Urinary bladder (tissue), 4 donors: ENCODE measurements at places on chromosomes 7 and 10. TPM values are rescaled to one million over a fixed set of nuclear protein-coding genes. Genes with fewer than 3 reads are reported as not detected.

The WEE2 gene
- polyA plus RNA-seq = not detected

The TRPV5 gene
- polyA plus RNA-seq = not detected

The PIK3CG gene
- polyA plus RNA-seq = 0.82 TPM

The NKX6-2 gene
- 0.23 TPM for polyA plus RNA-seq

The CASP7 gene
- 21.5 TPM for polyA plus RNA-seq

The TUBAL3 gene
- 0.05 TPM for polyA plus RNA-seq

The IKZF5 gene
- 8.6 TPM for polyA plus RNA-seq

The CDHR1 gene
- polyA plus RNA-seq = 0.08 TPM

The ODAD2 gene
- polyA plus RNA-seq = 1.6 TPM

DNA sequence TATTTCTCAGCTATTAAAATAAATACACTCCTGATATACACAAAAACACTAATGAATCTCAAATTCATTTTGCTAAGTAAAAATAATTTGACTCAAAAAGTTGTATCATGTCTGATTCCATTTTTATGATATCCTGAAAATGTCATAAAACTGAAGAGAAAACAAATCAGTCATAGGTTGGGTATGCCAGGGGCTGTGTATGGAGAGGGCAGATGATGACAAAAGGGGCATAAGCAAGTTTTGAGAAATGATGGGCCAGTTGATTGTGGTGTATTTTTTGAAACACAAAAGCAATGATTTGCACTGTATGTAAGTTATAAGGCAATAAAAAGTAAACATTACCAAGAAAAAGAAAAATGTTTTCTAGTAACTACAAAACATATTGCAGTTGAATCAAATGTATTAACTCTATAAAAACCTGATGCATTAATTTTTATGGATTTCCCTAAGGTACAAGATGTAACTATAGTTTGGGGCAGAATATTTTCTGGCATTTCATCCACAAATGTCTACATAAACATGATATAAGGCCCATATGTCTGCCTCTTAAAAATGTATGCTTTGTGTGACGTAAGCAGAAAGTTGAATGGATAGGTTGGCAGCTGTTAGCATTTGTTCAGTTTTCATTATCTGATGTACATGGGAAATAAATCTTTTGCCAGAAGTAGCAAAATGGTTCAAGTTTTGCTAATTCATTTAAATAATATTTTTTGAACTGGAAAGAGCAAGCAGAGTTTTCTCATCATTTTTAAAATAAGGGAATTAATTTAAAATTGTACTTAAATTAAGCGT is 35.1 kb upstream of the ING3 start:
- no peak for DNase-seq

GRCh38 chr7:17029150-17029549 is 147.4 kb upstream of the AGR3 start:
- DNase-seq = no peak

DNA sequence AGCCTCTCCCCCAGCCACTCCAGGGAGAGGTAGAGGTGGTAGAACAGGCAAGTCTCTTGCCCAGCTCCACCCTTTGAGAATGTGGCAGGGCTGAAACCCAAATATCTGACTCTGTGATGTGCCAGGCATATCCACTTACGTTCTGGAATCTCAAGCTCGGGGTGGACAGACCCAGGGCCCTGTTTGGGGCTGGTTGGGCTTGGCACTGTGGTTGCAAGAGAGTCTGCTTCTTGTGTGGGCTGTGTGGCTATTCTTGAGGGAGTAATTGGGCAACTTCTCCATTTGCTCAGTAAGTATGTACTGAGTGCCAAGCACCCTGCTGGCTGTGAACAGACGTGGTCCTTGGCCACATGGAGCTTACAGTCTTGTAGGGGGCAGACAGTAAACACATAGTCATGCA is 4.7 kb downstream of the UBTD1 start:
- no peak for DNase-seq

- no peak for DNase-seq
These were observed 10.1 kb downstream of the FZD8 start for GRCh38 chr10:35632027-35632426.

- no peak for DNase-seq
These were observed 58.7 kb upstream of the PFKP start for GRCh38 chr10:3008518-3009195.

DNA sequence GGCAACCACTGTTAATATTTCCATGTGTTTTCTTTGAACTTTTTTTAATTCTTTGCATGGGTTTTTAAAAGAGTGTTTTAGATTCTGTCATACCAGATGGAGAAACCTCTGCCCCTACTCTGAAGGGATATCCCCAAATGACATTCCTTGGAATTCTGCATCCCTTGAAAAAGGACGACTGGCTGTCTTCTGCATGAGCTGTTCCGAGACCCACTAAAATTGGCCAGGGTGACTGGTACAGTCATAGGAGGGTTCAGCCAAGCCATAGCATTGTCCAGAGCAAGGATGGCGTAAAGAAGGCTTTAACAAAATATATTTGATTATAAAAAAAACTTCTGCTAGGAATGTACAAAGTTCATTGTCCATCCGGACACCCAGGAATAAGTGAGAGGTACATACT is 952.9 kb downstream of the NRG3 start:
- no peak for DNase-seq

- DNase-seq = no peak
These were observed 109.5 kb upstream of the GHITM start for GRCh38 chr10:84029840-84030239.

- DNase-seq = no peak
These were observed 2.3 kb downstream of the STX1A start for GRCh38 chr7:73717025-73717807.

GRCh38 chr7:75836798-75837197 is 23.2 kb upstream of the CCL24 start:
- no peak for DNase-seq

DNA sequence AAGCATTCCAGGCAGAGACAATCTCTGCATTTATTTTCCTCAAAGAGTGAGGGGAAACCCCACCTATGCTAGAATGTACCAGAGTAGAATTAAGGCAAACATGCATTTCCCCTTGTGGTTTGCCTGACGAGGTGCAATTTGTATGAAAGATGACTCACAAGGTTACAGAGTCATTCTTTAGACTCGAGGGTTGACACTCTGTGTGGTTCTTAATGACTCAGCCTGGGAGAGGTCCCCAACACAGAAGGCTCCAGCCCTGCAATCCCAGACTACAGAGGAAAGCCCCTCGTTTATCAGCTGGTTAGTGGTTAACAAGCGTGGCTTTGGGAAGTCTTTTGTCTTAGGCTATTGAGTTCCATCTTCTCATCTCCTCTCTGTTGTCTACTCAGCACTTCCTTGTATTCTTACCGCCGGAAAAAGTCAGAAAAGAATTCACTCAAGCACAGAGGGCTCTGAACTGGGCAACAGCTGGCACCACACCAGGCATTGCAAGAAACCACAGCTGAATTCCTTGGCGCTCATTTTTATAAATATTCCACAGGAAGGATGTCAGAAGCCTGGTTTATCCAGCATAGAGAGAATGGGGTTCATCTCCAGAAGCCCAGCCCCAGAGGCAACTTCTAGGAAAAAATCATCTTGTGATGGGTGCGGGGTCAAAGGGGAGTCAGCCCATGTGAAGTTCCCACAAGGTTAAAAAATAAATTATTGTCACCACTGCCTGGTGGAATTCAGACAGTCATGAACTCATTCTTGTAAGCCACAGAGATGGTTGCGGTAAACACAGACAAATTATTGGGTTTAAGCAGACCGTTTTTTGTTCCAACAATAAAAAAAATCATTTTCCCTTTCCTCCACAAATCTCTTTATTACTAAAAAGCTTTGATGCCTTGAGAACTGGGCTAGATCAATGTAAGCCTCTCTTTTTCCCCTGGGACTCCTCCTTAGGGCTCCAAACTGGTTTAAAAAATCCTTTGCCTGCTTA is 24.5 kb upstream of the SVIL start:
- no peak for DNase-seq

DNA sequence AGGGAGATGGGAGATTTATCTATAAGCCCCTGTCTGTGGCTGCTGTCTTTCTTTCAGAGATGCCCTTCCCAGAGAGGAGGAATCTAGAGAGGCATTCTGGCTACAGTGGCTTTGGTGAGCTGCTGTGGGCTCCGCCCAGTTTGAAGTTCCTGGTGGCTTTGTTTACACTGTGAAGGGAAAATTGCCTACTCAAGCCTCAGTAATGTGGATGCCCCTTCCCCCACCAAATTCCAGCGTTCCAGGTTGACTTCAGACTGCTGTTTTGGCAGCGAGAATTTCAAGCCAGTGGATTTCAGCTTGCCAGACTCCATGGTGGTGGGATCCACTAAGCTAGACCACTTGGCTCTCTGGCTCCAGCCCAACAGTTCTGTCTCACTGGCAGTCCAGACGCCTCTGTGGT is 951.6 kb downstream of the CCSER2 start:
- DNase-seq = no peak

- DNase-seq = no peak
These were observed 150.4 kb downstream of the MAD1L1 start for GRCh38 chr7:2082139-2082998.

DNA sequence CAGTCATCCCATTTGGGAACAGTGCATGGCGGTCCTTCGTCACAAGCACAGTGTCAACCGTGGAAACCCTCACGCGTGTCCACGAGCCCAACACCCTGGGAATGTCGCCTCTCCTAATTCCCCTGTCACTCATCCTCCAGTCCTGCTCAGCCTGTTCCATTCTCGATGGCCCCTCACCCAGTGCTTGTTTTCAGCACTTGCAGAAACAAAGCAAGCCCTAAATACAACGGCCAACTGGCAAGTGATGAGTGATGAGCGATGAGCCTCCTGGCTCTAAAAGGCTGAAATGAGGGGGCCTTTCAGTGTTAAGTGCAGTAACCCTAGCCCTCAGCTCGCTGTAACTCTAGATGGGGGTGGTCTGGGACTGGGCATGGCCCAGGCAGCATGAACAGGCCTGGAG is 22.6 kb downstream of the NKX2-3 start:
- no peak for DNase-seq

- DNase-seq = no peak
These were observed 90.0 kb downstream of the FOXP2 start for GRCh38 chr7:114504586-114504985.

DNA sequence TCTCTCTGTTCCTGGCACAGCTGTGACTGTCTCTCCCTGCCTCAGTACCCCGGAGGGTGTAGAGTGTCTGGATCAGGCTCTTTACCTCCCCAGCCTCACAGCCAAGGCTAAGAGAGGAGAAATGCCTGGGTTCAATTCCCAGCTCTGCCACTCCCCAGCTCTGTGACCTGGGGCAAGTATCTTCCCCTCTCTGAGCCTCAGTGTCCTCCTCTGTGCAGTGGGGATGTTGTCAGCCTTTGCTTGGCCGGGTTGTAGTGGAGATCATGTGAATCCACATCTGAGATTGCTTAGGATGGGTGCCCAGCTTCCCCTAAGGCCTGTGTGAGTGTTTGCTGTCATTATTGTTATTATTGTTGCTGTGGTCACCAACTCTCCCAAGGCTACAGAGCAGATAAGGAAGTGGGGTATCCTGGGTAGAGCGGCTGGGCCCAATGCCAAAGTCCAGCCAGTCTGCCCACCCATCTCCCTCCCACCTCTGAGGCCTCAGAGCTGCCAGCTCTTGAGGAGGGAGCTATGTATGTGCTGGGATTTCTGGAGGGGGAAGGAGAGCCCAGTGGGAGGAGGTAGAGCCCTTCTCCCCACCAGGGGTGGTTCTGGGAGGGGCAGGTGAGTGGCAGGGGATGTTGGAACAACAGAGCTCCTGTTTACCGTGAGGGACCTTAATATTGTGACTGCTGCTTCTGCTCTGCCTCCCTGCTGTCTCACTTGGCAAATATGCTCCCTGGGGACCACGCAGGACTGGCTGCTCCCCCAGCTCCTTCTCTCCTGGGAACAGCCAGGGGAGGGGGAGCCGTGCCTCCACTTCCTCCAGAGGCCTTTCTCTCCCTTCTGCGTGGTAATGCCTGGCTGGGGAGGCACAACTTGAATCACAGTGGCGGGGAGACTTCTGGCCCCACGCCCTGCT is 170.5 kb downstream of the RPS24 start:
- DNase-seq = no peak

GRCh38 chr7:100943693-100944092 is 5.6 kb upstream of the MUC3A start:
- DNase-seq = no peak

GRCh38 chr10:119459681-119460340 is 82.7 kb downstream of the RGS10 start:
- DNase-seq = no peak

- DNase-seq = no peak
These were observed 261.5 kb downstream of the ELMO1 start for GRCh38 chr7:37187179-37187578.

DNA sequence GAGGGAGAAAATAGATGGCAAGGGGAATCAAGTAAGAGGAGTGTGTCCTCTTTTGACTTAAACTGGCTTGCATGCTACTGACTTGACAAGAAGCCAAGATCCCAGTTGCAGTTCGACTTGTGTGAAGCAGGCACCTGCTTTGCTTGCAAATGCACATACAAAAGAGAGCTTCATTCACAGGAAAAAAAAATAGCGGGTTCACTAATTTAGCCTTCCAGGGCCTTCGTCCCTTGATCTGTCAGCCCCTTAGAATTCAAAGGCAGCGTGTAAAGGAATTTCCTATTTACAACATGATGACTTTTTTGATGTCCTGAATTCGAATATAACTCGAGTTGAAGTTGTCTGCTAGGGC is 192.1 kb downstream of the CELF2 start:
- DNase-seq = no peak

DNA sequence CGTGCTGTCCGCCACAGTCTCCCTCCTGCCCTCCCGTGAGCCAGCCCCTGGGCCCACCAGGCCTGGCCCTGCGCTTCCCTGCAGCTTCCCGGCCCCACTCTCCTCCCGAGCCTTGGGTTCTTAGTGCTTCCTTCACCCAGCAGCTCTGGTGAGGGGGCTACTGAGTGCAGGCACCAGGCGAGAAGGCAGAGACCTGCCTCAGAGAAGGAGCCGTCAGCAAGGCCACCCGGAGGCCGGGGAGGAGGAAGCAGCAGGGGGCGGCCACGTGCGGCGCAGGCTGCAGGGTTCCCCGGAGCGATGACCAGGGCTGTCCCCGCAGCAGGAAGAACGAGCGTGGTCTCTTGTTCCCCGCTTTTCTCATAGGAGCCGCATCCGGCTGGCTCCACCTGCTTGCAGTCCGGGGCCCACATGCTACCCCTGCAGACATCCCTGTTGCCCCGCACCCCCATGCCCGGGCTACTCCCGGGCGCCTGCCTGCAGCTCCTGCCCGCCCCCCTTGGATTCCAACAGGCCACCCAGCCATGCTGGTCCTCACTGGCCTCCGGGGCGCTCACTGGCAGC is 20.5 kb downstream of the YKT6 start:
- no peak for DNase-seq

GRCh38 chr7:40412323-40412722 is 277.5 kb downstream of the SUGCT start:
- DNase-seq = no peak

DNA sequence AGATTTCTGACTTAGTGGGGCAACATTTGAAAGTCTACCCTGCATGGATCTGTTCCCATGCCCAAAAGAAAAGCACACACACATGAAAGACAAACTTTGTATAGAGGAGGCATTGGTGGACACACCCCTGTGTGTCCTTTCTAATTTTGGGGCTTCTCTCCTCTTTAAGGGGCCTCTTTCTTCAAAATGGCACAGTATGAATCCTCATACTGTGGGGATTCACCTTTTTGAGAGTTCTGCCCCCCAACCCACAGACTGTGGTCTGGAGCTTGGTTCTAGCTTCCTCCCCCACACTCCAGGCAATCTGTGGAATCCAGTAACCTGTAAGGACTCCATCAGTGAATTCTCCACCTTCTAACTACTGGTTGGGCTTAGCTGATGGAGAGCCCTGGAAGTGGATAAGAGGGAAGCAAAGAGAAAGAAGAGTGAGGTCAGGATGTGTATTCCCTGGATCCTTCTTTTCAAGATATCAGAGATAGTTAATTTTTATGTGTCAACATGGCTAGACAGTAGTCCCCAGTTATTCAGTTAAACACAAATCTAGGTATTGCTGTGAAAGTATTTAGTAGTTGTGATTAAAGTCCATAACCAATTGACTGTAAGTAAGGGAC is 32.4 kb upstream of the CDK6 start:
- DNase-seq = no peak

GRCh38 chr7:16661924-16662323 is 15.9 kb downstream of the BZW2 start:
- no peak for DNase-seq
